Caki2 (cell line): ENCODE measurements at places on chromosomes 3 and 15. TPM values are rescaled to one million over a fixed set of nuclear protein-coding genes. Genes with fewer than 3 reads are reported as not detected.

The EPHB3 gene
- 0.20 TPM in 1 of 2 replicates, not detected in the other for total RNA-seq

The FYTTD1 gene
- total RNA-seq: 25.3 and 46.5 TPM in 2 replicates

The ZNF445 gene
- total RNA-seq: 3.5 and 4.5 TPM in 2 replicates

The CYP11A1 gene
- not detected in 2 replicates for total RNA-seq

The CIDEC gene
- total RNA-seq: not detected in 2 replicates

The LRRN1 gene
- not detected in 2 replicates for total RNA-seq

The CHAC1 gene
- 11.9 and 12.7 TPM in 2 replicates for total RNA-seq

The FAM107A gene
- not detected in 2 replicates for total RNA-seq

The DNAH12 gene
- total RNA-seq: 0.07 TPM in 1 of 2 replicates, not detected in the other

The PSTPIP1 gene
- total RNA-seq: not detected in 2 replicates

The ANKRD34C gene
- total RNA-seq: not detected in 2 replicates

The CCDC54 gene
- not detected in 2 replicates for total RNA-seq

The CYP8B1 gene
- total RNA-seq: not detected in 2 replicates

The PLIN1 gene
- not detected in 2 replicates for total RNA-seq

The GATM gene
- 7.6 and 22.0 TPM in 2 replicates for total RNA-seq

The ERICH6 gene
- total RNA-seq: not detected in 2 replicates

The DISP2 gene
- under 0.01 TPM in 1 of 2 replicates, not detected in the other for total RNA-seq

The BFSP2 gene
- not detected in 2 replicates for total RNA-seq

The ITIH1 gene
- not detected in 2 replicates for total RNA-seq

The PIERCE2 gene
- 8.6 and 20.4 TPM in 2 replicates for total RNA-seq

The SPG21 gene
- total RNA-seq: 74.7 and 93.8 TPM in 2 replicates
